OCI-LY7 (cell line): ENCODE measurements at places on chromosomes 5 and 9. TPM values are rescaled to one million over a fixed set of nuclear protein-coding genes. Genes with fewer than 3 reads are reported as not detected.

Gene OR1J2
- not detected in 2 replicates for total RNA-seq

Gene EQTN
- total RNA-seq = not detected in 2 replicates

Gene FGD3
- 22.9 and 28.1 TPM in 2 replicates for total RNA-seq

Gene TCF7
- total RNA-seq = 0.97 and 1.9 TPM in 2 replicates

Gene ST8SIA4
- 40.3 and 42.9 TPM in 2 replicates for total RNA-seq

Gene SLC46A2
- total RNA-seq = not detected in 2 replicates

Gene SLIT3
- total RNA-seq = not detected in 2 replicates

Gene SPATA31E1
- not detected in 2 replicates for total RNA-seq

Gene SERF1A
- total RNA-seq = 6.2 and 7.8 TPM in 2 replicates

Gene NMUR2
- total RNA-seq = not detected in 2 replicates

Gene MUSK
- total RNA-seq = not detected in 2 replicates

Gene CREBRF
- 12.1 and 14.5 TPM in 2 replicates for total RNA-seq
